ENCODE measurements at places on chromosomes 6 and 20. TPM values are rescaled to one million over a fixed set of nuclear protein-coding genes. Genes with fewer than 3 reads are reported as not detected.

- DNase-seq: no peak
Observed at GRCh38 chr6:161394437-161394836, 120.6 kb upstream of the AGPAT4 start.

TSBP1 gene
- polyA plus RNA-seq: not detected

DNA sequence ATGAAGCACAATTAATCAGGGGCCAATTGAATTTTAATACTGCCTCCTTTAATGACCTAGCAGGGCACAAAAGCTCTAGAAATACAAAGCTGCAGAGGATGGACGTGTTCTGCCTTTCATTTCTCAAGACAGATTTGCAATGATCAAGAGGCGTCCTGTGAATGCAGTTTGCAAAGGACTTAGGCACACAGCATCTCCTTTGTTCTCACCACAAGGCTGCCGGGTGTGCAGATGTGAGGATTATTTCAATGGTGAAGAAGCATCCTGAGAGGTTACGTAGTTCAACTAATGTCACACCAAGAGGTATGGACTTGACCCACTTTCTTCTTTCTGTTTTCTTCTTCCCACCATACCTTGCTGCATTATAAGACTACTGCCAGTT, 42.9 kb upstream of the SPTLC3 start:
- no peak for DNase-seq

RIPK1 gene
- 27.4 TPM for polyA plus RNA-seq

RPRD1B gene
- polyA plus RNA-seq: 42.5 TPM

DNA sequence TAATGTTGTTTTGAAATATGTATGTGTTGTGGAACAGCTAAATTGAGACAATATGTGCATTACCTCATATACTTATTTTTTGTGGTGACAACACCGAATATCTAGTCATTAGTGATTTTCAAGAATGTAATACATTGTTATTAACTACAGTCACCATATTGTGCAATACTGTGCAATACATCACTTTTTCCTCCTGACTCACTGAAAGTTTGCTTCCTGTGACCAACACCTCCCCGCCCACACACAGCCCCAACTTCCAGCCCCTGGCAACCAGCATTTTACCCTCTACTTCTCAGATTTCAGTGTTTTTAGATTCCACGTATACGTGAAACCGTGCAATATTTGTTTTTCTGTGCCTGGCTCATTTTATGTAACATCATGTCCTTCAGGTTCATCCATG, 627.9 kb downstream of the PRKN start:
- no peak for DNase-seq

- no peak for DNase-seq
Observed at GRCh38 chr6:108686896-108687295, 126.2 kb downstream of the FOXO3 start.

GRCh38 chr20:60306551-60306950, 348.3 kb downstream of the CDH26 start:
- DNase-seq: no peak

DNA sequence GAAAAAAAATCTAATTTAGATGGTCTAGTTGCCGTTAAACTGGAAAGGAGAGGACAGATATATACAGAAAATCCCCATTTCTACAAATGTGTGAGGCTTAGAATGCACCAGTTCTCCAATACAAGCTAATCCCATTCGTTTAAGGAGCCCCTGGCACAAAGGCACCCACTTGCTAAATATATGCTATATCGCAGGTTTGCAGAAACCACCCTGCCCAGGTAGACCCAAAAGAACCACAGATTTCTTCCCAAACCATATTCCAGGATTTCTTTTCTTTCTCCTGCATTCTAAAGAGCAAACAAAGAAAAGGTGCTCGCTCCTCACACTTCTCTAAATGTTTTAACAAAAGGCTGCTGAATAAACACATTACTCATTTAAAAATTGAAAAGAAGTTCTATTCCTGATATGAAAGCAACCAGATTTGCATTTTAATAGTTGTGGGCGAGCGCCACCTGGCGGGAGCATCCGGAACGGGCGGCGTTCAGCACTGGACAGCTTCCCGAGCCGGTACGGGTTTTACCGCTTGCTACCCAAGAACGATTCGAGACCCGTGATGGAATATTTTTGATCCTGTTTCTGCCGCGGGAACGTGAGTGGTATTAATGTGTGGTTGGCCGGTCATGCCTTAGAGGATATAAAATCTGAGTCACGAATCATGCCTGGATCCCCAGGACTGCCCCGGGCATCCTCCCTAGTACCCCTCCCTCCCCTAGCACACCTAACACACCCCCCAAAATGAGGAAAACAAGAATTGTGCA, 2.1 kb downstream of the PTPRT start:
- peak; percentile 46 for DNase-seq

DNA sequence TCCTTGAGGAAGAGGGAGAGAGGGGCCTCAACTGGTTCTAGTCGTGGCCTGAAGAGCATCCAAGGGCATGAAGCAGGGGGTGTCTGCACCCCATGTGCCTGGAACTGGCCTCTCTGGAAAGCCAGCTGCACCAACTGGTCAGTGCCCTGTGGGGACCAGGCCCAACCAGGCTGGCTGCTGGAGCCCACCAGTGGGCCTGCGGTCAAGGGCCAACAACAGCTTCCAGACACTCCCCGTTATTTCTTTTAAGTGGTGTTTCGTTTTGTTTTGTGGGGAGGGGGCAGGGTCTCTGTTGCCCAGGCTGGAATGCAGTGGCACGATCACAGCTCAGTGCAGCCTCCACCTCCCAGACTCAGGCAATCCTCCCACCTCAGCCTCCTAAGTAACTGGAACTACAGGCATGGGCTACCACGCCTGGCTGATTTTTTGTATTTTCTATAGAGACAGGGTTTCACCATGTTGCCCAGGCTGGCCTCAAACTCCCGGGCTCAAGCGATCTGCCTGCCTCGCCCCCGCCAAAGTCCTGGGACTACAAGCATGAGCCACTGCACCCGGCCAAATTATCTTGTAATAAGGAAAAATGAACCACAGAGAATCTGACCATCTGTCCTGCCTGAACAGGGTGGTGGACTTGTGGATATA, 11.9 kb upstream of the C20orf144 start:
- DNase-seq: no peak

ATP5F1E gene
- 201 TPM for polyA plus RNA-seq

GRCh38 chr6:116971959-116972358, 94.9 kb downstream of the RFX6 start:
- DNase-seq: no peak

- no peak for DNase-seq
Observed at GRCh38 chr6:93337772-93338394, 81.5 kb downstream of the EPHA7 start.

GRCh38 chr6:9610620-9611415, 804.1 kb downstream of the TFAP2A start:
- no peak for DNase-seq

GRCh38 chr6:139904158-139904533, 529.7 kb upstream of the CITED2 start:
- DNase-seq: no peak

- DNase-seq: no peak
Observed at GRCh38 chr20:47032933-47033578, 138.4 kb downstream of the EYA2 start.

DNA sequence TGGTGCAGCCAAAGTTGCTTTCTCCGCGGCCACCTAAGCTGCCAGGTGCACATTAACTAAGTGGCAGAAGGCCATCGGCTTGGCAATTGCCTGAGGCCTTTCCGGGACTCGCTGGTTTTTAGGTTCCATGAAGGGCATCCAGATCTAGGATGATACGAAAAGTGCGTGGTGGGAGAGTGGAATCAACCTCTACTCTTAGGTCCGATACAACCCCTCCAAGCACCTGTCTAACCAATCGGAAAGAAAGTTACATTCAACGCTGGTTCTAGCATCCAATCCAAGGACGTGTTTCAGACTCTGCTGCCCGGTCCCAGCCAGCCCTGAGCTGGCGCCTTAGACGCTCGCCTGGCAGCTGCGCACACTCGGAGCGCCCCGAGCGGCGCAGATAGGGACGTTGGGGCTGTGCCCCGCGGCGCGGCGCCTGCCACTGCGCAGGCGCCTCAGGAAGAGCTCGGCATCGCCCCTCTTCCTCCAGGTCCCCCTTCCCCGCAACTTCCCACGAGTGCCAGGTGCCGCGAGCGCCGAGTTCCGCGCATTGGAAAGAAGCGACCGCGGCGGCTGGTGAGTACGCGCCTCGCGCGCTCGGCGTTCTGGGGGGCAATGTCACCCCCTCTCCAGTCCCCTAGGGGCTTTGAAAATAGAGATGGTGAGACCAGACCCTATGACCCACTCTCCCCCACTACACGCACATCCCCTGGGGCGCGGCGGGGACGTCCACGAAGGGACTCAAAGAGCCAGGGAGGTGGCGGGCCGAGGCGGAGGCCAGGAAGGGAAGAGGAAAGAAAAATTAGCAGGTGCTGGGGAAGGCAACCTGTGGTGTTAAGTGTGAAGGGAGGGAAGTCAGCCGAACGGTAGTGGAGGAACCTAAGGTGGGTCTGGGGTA, at the start of gene ENPP4:
ENPP4 (plus strand) TSS at position 361 of the 883 bp plus-strand sequence. CDS start 9,595 bp downstream, outside the sequence.
- peak; percentile 92 for DNase-seq

BPIFB2 gene
- polyA plus RNA-seq: not detected

SLPI gene
- not detected for polyA plus RNA-seq

GRCh38 chr6:45608252-45608913, 230.6 kb upstream of the SUPT3H start:
- no peak for DNase-seq

DNA sequence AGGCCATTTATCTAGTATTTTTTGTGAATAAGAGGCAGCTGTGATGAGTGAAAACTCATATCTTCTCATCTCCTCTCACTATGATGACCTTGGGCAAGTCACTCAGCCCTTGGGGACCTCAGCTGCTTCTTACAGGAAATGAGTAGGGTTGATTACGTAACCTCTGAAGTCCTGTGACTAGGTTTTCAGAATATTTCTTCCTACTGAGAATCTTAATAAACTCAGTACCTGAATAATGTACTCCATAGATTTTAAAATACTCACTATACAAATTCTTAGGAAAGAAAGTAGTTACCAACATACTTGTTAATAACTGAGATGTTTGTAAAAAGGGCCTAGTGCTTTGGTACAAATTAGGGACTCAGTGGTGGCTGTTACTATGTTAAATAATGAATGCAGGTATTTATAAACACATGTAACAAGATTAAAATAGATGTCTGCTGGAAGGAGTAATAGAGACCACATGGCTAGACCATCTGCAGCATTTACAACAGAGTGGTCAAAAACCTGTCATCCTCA, 60.9 kb downstream of the RPRD1B start:
- no peak for DNase-seq

GRCh38 chr20:16505894-16506293, 67.4 kb downstream of the KIF16B start:
- no peak for DNase-seq

SSTR4 gene
- not detected for polyA plus RNA-seq

SIM1 gene
- 24.4 TPM for polyA plus RNA-seq

Measured in right renal pelvis (tissue), 4 donors.